ENCODE measurements at places on chromosomes 5 and 9.

GRCh38 chr9:136137321-136138265 is 18.9 kb upstream of the TMEM250 start:
- no peak for DNase-seq

GRCh38 chr5:135041145-135041587 is 7.1 kb upstream of the PITX1 start:
- DNase-seq: no peak

DNA sequence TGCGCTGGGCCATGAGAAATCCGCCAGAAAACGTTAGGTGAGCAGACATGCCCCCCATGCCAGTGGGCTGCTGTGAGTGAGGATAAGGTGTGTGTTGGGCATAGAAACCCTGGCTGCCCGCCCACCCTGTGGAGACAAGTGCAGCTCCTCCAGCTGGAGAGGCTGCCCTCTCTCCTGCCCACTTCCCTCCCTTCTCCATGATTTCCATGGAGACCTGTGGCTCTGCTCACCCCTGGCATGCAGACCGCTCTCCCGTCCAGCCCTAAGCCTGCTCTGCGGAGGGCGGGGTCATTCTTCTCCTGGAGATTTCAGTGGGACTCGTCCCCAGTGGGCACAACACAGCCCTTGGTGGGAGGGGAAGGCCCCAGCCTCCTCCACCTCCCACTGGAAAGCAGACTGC is 133.0 kb upstream of the FAM120A start:
- DNase-seq: no peak

DNA sequence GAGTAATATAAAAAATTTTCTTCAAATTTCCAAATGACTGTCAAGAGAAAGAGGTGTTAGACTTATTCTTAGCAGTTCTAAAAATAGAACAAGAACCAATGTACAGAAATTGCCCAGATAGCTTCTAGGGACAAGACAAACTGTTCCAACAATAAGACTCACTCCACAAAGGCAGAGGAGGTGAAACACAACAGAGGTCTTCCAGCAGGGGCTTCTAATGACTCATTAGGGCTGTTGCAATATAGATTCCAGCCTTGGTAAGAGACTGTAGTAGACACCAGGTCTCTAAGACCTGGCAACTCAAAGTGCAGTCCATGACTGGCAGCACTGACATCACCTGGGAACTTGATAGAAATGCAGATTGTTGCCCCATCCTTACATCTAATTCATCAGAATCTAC is 134.6 kb upstream of the VLDLR start:
- no peak for DNase-seq

DNA sequence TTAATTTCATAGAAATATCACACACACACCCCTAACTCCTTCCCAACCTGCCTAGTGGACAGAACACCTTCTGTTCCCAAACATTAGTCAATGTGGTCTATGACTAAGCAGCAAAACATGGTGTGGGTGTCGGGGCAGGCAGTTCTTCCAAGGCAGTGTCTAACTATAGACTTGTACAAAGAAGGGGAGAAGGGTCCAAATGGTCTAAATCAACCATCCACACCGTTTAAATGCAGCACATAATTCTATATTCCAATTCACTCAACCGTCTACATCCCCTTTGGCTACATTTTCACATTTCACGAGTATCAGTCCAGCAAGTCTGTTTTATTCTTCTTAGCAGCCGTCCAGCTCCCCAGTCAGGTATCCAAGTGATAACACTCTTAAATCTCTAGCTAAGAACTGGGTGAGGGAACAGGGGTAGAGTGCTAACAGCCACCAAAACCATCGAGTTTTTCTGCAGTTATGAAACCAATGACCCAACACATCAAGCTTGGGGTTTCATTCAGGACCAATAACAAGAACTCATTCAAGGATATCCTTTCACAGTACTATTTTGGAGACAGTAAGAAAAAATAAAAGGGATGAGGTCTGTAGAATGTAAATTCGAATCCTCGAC is 3.3 kb downstream of the ZNF608 start:
- no peak for DNase-seq

DNA sequence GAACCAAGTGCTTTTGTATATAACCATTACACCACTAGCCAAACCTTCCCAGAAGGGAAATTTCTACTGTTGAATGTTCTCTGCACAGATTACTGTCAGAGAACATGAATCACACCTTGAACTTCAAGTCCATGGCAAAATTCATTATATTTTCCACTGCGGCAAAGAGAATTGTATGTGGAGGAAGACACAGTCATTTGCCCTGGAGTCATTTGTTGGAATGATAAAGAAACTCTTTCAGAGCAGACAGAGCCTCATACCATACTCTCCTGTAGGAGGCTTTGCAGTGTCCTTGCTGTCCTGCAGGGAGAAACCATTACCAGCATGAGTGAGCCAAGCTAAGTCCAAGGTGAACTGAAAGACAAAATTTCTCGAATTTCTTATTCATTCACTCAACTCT is 369.0 kb downstream of the ARHGEF28 start:
- no peak for DNase-seq

DNA sequence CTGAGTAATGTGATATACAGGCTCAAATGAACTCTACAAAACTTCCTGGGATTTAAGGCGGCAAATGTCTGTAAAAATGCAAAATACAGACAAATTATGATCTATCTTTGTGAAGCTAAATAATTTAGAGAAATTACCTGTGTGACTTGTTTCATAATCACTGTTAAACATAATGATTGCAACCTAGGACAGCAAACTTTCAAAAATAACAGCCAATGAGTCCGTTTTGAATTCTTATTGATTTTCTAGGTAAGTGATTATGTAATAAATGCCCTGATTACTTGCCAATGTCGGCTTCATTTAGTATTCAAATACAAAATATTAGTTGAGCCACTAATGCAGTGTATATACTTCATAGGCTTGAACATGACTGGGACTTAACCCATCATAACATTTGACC is 238.2 kb upstream of the DAB2 start:
- no peak for DNase-seq

DNA sequence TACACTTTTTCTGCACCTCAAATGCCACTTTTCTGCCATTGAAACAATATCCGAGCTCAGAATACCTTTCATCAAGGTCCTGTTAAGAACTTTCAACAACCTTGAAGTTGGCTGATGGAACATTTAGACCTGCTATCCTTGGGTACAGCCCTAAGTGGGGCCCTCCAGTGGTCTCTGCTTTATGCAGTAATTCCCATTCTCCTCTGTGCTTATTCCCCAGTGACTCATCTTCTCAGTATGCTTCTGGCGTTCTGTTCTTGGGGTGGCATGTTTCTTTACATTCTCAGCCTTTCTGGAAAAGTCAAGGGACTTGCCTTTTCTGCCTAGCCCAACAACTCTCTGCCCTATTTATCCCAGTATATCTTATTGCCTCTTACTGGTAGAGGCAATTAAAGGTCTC is 7.1 kb downstream of the ANP32B start:
- DNase-seq: no peak

Data from NCI-H1930 (cell line).